ENCODE measurements at places on chromosomes 5 and 9.

- no peak for DNase-seq
Measured at GRCh38 chr5:36985387-36985786, 108.8 kb downstream of the NIPBL start.

GRCh38 chr9:35771075-35771433, 17.0 kb upstream of the MSMP start:
- DNase-seq, result no peak

DNA sequence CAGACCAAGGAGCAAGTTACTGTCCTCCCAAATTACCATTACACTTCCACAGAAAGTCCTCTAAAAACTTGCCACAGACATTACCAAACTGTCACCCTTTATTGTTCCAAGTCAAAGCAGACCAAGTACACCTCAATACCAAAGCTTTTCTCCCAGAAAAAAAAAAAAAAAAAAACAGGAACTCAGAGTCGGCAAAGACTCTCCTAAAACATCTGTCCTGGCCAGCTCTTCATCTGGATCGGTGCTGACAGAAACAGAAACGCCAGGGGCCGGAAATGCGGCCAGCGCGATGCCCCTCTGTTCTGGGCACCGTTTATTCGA, 718 bp downstream of the DEPDC1B start:
- DNase-seq, result no peak

- DNase-seq, result no peak
Measured at GRCh38 chr5:148632255-148633066, 21.9 kb downstream of the HTR4 start.

DNA sequence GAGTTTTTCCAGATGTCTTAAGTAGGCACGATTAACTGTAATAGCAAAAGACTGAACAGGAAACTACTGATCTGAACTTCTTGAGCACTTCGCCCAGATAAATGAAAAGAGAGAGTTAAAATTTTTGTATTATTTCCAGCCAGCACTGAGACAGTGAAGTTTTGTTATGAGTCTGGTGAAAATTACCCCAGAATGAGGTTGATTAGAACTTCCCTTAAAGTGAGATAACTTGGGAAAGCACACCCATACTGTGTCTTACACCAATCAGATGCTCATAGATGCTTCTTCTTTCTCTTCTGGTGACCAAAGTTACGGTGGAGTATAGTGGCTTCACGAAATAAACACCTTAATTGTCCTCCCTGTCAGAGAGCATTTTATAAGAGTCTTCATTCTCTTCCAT, 131.8 kb upstream of the SLC12A2 start:
- no peak for DNase-seq

Measured in T-helper 1 cell (primary cell).